DMS153 (cell line): ENCODE measurements at places on chromosomes 2 and 18.

DNA sequence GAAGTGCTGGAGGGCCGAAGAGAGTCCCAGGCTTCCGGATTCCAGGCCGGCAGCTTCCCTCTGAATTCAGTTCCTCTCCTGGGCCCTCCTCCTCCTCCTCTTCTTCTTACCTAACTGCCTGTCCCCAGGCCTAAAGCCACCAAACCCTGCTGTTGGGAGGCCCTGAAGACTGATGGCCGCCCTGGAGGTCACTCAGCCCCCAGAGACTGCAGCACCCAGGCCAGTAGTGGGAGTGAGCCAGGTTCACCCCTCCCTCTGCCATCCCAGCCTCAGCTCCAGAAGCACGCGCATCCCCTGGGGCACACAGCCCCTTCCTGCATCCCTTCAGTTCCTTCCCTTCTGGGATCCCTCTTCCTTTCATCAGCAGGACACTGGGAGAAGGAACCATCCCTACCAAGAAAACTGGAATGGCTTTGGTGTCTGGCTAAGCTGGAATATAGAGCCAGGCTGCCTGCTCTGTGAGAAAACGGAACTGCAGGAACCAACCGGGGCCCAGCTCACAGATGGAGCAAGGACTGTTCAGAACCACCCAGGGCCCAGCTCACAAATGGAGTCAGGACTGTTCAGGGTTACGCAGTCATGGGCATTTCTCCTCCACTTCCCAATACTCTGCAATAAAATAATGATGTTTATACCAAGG, 127.4 kb downstream of the NDUFA10 start:
- DNase-seq, result no peak

DNA sequence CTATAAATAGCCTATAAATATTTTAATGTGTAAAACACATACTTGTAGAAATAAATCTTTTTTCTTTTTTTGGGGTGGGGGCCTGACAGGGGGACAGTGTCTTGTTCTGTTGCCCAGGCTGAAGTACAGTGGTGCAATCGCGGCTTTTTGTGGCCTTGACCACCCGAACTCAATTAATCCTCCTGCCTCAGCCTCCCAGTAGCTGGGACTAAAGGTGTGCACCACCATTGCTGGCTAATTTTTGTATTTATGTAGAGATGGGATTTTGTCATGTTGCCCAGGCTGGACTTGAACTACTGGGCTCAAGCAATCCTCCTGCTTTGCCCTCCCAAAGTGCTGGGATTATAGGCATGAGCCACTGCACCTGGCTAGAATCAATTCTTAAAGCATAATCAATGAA, 37.6 kb downstream of the NPC1 start:
- DNase-seq, result no peak

- DNase-seq, result no peak
These were observed 312.2 kb upstream of the EPAS1 start for GRCh38 chr2:45984896-45985473.

- no peak for DNase-seq
These were observed 18.5 kb downstream of the TRAK2 start for GRCh38 chr2:201432621-201433393.

DNA sequence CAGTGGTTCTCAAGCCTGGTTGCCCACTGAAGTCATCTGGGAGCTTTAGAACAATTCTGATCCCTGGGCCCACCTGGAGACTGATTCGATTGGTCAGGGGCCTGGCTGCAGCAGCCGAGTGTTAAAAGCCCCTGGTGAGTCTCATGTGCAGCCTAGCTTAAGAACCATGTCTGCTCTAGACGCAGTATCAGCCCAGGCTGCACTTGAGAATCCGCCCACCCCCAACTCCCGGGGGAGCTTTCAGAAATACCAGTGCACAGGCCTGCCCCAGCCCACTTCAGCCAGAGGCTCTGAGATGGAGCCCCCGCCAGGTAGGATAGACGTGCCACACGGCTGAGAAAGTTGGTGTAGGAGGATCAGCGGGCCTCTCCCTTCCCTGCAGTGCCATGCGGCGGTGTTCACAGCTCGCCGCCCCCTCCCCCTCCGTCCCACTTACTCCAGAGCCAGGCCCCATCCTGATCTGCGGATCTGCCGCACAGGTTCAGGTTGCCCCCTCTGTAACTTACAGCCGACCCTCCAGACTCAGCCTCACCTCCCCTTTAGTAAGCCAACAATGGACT, 209.0 kb upstream of the RAB12 start:
- DNase-seq, result no peak

GRCh38 chr2:112092286-112093041, 37.4 kb downstream of the TMEM87B start:
- DNase-seq, result no peak

- no peak for DNase-seq
These were observed 6.7 kb downstream of the RAMP1 start for GRCh38 chr2:237866101-237866621.

DNA sequence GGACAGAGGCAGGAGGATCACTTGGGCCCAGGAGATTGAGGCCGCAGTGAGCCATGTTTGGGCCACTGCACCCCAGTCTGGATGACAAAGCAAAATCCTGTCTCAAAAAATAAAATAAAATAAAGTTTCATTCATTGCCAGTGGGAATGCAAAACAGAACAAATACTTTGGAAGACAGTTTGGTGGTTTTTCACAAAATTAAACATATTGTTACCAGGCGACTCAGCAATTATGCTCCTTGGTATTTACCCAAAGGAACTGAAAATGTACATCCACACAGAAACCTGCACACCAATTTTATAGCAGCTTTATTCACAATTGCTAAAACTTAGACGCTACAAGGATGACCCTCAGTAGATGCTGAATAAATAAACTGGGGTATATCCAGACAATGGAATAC, 35.8 kb downstream of the FOSL2 start:
- DNase-seq, result no peak
